ENCODE measurements at places on chromosomes 2 and 18.

GRCh38 chr2:218396688-218397462 is 2.8 kb upstream of the CTDSP1 start:
- no peak for DNase-seq

- DNase-seq, result no peak
These were observed 158.3 kb downstream of the ANTXR1 start for GRCh38 chr2:69171116-69171896.

GRCh38 chr2:206920951-206921350 is 18.4 kb upstream of the CPO start:
- DNase-seq, result no peak

DNA sequence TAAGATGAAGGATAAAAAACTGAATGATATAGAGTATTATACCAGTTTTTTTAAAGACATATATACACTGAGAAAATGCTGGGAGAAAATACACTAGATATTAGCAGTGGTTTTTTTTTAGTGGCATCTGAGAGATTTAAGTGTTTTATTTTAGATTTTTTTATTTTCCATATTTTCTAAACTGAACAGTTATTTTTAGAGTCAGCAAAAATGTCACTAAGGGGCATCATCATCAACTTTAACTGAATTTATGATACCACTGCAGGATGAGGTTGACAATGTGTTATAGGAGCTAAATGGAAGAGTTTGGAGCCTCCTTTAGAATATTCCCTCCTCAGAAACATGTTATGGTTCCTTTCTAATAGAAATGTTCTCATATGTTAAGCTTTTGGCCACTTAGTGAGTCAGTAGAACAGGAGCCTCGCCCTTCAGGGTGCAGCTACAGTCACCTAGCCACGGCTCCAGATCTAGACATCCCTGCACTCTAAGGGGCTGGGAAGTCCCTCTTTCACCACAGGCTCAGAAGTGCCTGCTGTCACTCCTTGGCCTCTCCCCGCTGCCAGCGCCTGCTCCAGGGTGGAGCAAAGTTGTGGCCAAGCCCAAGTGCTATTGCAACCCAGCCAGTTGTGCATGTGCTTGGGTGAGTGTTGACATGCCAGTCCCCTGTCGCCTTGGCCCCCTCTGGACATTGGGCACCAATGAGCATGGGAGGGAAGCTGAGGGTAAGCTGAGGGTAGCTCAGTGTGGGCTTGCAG is 210.7 kb upstream of the RASGRP3 start:
- no peak for DNase-seq

GRCh38 chr2:160377204-160377995 is 116.2 kb downstream of the RBMS1 start:
- DNase-seq, result no peak

- no peak for DNase-seq
These were observed 124.9 kb downstream of the ARHGAP15 start for GRCh38 chr2:143254110-143254509.

DNA sequence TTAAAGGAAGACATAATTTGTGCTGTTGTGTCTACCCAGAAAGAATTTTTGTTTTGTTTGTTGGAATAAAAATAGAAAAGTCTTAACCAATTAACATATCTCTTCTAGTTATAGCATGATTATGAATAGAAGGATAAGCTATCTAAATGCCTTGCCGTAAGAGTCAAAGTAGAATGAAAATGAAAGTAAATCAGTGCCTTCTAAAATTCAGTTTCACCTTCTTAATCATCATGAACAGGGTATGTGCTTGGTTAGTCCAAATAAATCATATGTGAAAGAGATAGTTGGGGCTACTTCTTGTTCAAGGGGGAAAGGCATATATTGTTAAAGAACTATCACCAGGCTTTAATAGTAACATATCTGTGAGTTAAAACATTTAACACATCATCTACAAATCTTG is 91.5 kb downstream of the GULP1 start:
- DNase-seq, result no peak

DNA sequence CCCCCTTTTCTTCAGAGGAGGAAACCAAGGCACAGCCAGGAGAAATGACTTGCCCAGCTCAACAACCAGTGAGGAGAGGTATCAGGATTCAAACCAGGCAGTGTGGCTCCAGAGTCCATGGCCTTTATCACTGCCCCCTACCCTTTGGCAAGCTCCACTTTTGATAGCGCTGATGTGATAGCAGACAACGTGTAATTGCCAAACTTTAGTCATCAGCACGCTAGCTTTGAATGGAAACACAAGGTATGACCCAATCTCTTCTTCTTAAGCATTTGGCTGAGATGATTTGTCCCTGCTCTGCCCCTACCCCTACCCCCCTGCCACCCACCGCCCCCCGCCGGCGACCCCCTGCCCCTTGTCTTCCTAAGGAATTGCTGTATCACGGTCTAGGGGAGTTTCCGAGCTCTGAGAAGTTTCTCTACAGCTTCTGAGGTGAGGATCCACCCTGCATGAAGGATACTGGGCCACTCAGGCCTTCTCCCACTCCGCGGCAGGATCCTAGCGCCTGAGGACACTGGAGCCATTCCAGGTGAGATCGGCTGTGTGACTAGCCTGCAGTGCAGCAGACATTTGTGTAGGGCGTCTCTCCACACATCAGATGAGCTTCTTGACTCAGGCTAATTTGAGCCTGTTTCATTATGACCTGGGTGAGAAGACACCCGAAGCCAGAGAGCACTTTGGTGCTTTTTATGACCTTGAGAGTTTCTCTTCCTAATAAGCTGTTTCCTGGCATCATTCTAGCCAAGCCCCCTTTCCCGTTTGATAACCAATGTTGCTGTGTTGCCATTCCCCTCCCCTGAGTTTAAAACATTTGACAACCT is 75.1 kb upstream of the MAP4K4 start:
- DNase-seq, result no peak

GRCh38 chr18:63965716-63966330 is 4.1 kb upstream of the SERPINB8 start:
- DNase-seq, result no peak

- DNase-seq, result no peak
These were observed 24.1 kb downstream of the CELF4 start for GRCh38 chr18:37541517-37541916.

- DNase-seq, result peak; percentile 35
These were observed 34.8 kb downstream of the LBH start for GRCh38 chr2:30266051-30266621.

GRCh38 chr18:49515516-49515915 is 28.5 kb upstream of the C18orf32 start:
- no peak for DNase-seq

- no peak for DNase-seq
These were observed 1293.1 kb upstream of the SLC39A10 start for GRCh38 chr2:194363878-194364277.

- no peak for DNase-seq
These were observed 317.6 kb upstream of the REG3G start for GRCh38 chr2:78707776-78708386.

DNA sequence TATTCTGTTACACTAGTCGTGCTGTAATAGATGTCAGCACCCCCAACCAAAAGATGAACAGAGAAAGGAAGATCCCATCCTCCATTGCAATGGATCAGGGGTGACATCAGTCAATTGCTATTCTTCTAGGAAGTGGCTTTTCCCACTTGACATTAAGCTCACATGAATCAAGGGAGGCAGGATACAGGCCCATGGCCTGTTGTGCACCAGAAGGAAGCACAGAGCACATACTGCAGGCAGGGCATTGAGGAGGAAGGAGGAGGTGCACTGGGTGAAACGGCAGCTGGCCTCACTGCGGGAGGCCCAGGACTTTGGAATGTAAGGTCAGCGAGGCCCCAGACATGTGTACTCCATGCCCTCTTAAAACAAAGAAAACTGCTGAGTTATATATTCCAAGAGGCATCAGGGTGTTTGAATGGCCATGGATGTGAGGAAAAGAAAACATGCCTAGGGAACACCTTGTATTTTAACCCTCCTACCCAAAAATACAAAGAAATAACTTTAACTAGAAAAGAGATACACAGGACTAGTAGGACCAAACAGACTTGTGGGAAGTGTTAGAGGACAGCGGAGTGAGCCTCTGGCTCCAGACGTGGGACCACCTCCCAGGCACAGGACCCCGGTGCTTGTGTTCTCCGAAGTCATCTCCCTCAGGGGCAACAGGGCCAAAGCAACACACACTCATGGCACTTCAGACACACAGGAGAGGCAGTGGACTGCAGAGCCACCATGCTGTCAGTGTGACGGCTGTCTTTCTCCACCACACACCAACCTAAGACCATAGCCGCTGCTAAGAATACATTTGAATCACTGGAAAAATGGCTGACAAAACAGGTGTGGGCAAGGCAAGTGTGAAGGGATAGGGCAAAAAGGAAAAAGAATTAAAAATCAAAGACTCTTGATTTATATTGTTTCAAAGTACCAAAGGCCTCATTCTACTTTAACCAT is 51.4 kb upstream of the RIOK3 start:
- no peak for DNase-seq

DNA sequence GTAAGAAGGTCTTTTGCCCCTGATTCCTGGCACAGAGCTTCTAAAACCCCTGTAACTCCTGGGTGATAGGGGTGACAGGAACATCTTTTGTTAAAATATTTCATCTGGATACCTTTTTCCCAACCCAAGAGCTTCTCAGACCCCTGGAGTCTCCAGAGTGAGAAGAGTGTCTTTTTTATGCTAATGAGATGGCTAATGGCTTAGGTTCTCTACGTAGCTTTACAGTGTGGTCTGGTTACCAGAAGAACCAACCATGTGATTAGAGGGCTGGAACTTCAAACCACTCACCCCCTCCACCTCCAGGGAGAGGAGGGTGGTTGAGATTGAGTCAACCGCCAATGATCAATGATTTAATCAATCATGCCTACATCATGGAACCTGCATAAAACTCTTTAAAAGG is 16.2 kb upstream of the DCC start:
- DNase-seq, result no peak

- DNase-seq, result no peak
These were observed 702 bp downstream of the OLA1 start for GRCh38 chr2:174247474-174248186.

GRCh38 chr18:26442126-26442525 is 106.2 kb downstream of the KCTD1 start:
- DNase-seq, result no peak

- DNase-seq, result no peak
These were observed 18.7 kb upstream of the RASGRP3 start for GRCh38 chr2:33457556-33458247.

DNA sequence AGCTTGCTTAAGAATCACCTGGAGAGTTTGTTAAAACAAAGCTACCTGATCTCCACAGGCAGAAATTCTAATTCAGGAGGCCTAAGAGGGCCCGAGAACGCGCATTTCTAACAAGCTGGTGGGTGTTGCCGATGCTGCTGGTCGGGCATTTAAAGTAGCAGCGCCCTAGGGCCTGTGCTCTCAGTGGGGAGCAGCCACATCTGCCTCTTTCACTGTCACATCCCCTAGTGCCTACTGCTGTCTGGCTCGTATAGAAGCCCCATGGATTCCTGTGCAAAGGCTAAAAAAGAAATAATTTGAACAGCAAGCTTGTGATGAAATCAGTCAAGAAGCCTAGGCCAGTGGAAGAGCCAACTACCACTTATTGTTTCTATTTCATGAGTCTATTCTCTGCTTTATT is 126.7 kb upstream of the SMIM21 start:
- DNase-seq, result no peak

DNA sequence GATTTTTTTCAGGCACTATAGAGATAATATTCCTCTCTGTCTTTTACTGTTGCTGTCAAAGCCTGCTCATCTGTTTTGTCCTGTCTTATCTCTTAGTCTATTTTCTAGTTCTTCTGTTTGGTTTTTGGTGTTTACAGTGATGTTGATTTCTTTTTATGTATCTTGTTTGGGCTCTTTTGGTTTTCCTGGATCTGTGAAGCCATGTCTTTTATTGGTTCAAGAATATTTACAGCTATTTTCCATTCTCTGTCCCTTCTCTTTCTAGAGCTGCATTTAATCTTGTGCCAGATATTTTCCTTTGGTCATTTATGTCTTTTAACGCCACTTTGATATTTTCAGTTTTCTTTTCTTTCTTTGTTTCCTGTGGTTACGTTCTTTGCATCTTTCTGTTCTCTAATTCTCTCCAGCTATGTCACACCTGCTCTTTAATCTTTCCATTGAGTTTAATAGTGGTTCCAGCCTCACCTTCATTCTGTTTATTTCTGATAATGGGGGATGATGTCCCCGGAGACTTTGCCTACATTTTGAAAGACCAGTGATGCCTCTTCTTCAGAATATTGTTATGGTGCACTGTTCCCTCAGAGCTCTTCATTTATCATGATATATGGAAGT is 32.0 kb downstream of the SMCHD1 start:
- no peak for DNase-seq

GRCh38 chr2:19847486-19847885 is 54.3 kb downstream of the TTC32 start:
- no peak for DNase-seq

GRCh38 chr2:109736177-109736827 is 57.8 kb upstream of the RGPD5 start:
- no peak for DNase-seq

DNA sequence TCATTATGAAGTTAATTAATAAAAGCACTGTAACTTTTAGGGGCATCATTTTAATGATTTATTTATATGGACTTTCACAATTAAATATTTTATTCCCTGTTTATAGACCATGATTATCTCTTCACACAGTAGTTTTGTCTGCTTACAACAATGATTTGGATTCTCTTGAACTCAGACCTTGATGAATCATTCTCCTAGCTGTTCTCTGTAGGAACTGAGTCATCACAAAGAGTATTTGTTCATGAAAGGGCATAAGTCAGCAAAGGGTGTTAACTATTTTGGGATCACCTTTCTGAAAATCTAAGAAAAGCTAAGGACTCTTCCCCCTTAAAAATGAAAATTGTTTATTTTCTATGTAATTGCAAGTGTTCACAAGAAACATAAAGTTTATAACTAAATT is 461.1 kb upstream of the UBE2E3 start:
- no peak for DNase-seq

- DNase-seq, result no peak
These were observed 138.8 kb downstream of the ATAD2B start for GRCh38 chr2:23788100-23788499.

DNA sequence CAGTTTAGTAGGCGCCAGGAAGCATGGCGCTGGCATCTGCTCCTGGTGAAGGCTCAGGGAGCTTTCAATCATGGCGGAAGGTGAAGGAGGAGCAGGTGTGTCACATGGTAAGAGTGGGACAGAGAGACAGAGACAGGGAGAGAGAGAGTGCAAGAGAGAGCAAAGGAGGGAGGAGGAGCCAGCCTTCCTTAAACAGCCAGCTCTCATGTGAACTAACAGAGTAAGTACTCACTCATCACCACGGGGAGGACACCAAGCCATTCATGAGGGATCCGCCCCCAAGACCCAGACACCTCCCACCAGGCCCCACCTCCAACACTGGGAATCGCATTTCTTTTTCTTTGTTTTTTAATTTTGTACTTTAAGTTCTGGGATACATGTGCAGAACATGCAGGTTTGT is 40.8 kb upstream of the CLASP1 start:
- DNase-seq, result no peak

GRCh38 chr2:121066526-121066925 is 218.5 kb downstream of the TFCP2L1 start:
- no peak for DNase-seq

Data from stimulated activated CD4-positive, alpha-beta T cell treated with anti-CD3 and anti-CD28 coated beads, TNF-alpha, amount 100 ng/mL, for 1 hour (primary cell).